ENCODE measurements at places on chromosomes 1 and 21.

DNA sequence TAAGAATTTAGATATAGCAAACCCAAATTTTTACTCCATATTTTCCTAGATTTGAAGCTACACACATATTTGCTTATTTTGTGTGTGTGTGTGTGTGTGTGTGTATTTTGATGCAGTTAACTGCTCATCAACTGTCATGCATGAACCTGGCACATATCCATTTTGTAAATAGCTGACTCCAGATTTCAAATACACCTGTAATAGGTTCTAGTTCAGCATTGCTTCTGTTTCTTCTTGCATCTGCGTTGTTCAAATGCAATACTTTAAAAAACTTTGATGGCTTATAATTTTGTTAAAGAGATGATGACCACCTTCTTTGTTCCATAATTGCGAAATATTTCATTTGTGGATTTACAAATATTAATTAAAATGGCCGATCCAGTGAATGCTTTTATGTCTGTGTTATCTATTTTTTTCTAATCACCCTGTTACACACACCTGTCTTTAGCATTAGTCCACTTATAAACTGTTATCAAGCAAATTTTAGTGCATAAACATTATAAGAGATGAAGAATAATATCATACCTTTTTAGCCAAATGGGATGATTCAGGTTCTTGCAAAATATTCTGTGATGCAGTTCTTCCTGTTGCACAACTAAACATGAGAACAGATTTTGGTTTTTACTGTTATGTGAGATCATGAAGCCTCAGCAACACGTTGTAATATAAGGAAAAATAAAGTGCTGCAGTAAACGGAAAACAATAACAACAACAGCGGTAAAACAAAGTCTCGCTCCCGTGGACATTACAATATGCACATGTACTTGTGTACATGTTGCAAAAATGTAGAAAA lies 12.7 kb upstream of the S100A11 start:
- peak; percentile 88 for DNase-seq

GRCh38 chr1:234544087-234544579 lies 65.2 kb upstream of the TARBP1 start:
- DNase-seq = peak; percentile 96

DNA sequence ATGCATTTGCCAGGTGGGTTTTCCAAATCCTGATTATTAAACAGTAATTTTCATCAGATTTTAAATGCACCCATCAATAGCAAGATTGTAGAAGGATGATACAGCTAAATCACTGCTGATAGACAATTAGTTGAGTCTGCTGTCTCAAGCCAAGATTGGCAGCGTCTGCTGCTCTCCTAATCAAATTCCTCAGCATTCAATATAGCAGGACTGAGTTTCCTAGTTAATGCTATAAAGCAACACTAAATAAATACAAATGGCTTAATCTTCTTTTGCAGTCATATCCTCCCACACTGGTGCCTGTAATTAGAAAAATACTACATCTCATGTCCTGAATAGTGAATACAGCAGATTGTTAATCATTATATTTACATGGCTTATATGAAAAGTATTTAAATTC lies 1028.8 kb downstream of the ADGRL2 start:
- no peak for DNase-seq

DNA sequence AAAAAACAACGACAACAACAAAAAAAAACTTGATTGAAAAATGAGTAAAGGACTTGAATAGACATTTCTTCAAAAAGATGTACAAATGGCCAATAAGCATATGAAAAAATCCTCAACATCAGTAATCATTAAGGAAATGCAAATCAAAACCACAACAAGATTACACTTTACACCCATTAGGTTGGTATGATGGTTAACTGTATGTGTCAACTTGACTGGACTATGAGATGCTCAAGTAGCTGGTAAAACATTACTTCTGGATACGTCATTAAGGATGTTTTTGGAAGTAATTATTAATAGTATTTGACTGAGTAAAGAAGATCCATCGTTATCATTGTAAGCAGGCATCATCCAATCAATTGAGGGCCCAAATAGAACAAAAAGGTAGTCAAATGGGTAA lies 34.9 kb upstream of the LYPLAL1 start:
- no peak for DNase-seq

DNA sequence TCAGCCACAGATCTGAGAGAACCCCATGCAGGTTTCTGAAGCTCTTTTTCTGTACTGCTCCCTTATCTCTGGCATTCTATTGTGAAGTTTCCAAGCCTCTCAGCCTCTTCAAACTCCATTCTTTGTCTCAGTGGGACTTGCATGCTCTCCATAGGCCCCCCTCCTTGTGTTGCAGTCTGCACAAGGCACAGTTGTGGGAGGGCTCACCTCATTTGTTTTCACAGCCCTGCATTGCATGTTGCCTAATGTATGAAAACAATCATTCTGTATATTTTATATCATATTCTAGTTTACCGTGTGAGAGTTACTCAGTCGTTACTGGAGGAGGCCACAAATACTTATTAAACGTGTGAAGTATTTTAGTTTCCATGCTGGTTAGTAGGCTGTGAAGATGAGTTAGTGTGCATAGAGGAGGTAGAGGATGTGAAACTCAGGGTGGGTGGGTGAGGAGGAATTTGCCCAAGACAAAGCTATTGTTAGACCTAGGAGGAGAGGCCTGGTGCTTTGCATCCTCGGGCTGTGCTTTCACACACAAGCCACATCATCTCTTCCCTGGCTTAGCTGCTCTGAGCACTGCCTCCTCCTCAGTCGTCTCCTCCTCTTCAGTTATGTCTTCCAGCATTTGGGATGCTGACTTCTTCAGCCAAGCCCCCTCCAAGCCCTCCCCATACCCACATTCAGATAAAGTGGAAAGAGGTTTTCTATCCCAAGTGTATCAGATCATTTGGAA lies 7.8 kb upstream of the CHI3L2 start:
- no peak for DNase-seq

DNA sequence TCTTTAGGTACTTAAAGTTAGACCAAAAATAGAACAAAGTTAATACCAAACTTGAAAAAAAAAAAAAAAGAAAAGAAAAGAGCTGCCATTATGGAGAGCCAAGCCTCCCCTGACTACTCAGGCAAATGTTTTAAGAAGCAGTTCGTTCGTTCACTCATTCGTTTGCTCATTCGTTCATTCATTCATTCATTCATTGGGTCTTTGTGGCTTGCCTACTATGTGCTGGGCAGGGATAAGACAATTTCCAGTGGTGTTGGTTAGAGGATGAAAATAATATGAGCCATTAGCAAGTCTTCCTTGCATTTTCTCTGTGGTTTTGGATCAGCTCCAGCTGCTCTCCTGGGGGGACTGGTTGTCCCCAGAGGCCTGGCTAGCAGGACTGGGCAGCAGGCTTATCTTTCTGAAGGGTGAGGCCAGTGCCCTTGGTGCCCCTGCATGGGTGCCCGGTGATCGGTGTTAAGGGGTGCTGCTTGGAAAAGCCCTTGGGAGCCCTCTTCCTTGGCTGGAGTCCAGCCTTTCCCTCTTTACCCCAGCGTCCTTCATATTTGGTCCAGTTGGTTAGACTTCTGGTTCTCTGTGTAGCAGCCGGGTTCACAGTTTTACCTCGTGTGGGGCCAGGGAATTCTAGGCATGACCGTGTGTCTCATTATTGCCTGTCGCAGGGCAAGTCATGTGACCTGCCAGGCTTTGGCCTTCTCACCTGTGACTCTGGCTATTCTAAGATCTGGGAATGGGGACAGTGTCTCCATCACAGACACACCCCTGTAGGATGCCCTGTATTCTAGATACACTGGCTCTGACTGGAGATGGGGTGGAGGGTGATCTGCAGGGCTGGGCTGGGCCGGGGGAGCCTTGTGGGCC lies 32.8 kb downstream of the LHX4 start:
- no peak for DNase-seq

Measured in GM23248 (cell line).